ENCODE measurements at places on chromosomes 2 and 18. TPM values are rescaled to one million over a fixed set of nuclear protein-coding genes. Genes with fewer than 3 reads are reported as not detected.

PAIP2B gene
- 22.4 TPM for total RNA-seq

EVX2 gene
- total RNA-seq = not detected

CCDC141 gene
- 8.5 TPM for total RNA-seq

DPY30 gene
- total RNA-seq = 135 TPM

DNA sequence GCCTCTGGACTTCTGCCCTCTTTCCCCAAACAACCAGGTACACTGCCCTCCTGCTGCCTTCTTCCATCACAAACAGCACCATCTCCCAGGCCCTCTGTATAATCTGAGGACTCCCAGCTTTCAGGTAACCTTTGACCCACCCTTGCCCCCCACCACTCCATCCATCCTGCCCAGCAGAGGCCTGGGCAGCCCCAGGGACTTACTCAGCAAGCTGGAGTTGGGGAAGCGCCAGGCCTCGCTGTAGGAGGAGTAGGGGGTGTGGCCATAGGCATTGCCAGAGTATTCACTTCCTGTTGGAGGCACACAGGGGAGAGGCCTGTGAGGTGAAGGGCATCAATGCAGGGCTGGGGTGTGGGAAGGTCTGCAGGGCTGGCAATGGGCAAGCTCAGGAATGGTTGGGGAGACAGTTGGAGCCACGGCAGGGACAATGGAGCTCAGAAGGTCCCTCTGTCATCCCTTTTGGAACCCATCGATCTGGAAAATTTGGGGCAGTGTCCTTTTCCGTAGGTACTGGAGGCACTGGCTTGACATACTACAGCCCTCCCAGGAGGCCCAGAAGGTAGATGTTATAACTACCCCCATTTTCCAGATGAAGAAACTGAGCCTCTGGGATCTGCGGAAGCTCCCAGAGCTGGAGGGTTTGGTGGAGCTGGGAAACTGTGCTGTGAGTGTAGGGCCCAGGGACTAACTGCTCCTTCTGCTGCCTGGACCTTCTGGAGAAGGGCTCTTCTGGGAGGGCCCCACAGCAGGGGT, 46.3 kb downstream of the PSD4 start:
- H3K4me1 ChIP-seq = peaks cover 29% of the 10 kb centered on the region
- DNase-seq = no peak
- no peaks in the 10 kb centered on the region for H3K36me3 ChIP-seq
- H3K4me3 ChIP-seq = no peak overlapping the region

- DNase-seq = no peak
- no peak overlapping the region for H3K4me3 ChIP-seq
- H3K27me3 ChIP-seq = no peaks in the 10 kb centered on the region
- H3K36me3 ChIP-seq = no peaks in the 10 kb centered on the region
- H3K27ac ChIP-seq = no peak overlapping the region
- peaks cover 24% of the 10 kb centered on the region for H3K4me1 ChIP-seq
These were observed 813.2 kb downstream of the RNF144A start for GRCh38 chr2:7730449-7730848.

DNA sequence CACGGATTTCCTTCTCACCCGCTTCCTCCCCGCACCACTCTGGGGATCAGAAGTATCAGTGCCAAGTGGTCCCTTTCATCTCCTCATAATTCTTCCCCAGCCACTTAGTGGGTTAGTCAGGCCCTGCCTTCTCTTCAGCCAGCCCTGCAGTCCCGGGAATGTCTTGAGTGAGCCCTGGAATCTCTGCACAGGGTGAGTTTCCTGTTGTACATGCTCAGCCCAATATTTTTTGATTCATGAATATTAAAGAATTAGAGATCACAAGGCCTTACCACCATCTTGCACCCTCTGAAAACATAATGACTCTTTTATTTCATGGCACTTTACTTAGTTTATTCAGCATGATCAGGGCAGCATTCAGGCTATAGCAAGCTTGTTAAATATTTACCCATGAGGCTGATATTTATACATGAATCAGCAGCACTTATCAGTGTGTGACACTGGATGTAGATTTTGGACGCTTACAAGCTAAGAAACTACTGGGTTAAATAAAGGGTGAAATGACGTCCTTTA, 159.4 kb upstream of the FOSL2 start:
- H3K27ac ChIP-seq = no peak overlapping the region
- H3K4me3 ChIP-seq = no peak overlapping the region
- H3K4me1 ChIP-seq = no peaks in the 10 kb centered on the region

DNA sequence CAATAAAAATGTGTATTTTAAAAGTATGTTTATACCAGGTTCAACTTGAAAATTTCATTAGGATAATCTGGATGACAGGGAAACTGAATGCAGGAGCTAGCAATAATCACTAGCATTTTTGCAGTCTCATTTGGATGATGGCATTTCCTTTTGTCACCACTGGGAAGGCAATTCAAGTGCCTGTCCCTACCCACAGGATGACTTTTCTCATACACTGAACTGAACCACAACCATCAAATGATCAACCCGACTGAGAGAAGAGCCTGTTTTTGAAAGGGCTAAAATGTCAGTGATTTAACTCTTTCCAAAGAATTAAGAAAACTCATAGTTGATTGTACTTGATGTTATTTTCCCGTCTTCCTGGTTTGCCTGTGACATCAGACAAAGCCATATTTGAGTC, 115.0 kb downstream of the FAM124B start:
- H3K27me3 ChIP-seq = no peaks in the 10 kb centered on the region
- H3K36me3 ChIP-seq = no peaks in the 10 kb centered on the region
- no peak overlapping the region for H3K27ac ChIP-seq
- no peak overlapping the region for H3K4me3 ChIP-seq
- no peaks in the 10 kb centered on the region for H3K4me1 ChIP-seq

DNA sequence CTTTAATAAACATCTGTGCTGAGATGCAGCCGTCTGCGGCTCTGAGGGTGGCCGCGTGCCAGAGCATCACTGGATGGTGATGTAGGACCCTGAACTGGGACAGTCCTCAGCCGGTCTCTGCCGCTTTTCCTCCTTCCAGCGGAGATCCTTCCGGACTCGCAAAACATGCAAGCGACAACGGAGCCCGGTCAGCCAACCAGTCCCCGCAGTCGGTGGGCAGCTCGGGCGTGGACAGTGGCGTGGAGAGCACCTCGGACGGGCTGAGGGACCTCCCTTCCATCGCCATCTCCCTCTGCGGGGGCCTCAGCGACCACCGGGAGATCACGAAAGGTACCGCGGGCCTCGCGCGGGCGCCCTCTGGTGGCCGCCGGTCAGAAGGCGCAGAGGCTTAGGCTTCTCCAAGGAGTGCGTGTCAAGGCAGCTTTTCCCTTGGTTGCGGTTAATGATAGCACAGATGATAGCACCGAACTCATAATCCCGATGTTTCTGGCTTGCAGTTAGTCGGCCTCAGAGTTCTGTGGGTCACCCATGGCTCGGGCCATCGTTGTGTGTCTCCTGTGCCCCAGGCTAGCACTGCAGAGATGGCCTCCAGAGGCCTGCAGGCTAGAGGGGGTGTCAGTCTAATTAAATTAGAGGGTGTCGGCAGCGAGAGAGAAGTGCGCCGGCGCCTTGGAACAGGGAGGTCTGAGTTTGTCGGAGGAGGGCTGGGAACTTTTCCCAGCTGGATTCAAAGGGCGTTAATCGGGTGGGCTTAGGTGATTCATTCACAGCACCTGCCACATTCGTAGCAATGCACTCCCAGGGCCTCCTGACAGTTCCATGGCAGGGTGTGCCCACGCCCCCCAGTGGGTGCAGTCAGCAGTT, 38.5 kb downstream of the LPIN1 start:
- H3K4me3 ChIP-seq = peak overlapping the region; percentile 60
- no peak overlapping the region for H3K27ac ChIP-seq
- peaks cover 4% of the 10 kb centered on the region for H3K4me1 ChIP-seq
- no peaks in the 10 kb centered on the region for H3K27me3 ChIP-seq
- peaks cover 27% of the 10 kb centered on the region for H3K36me3 ChIP-seq

GRCh38 chr2:204744506-204744905, 199.2 kb downstream of the PARD3B start:
- H3K27me3 ChIP-seq = no peaks in the 10 kb centered on the region
- H3K4me1 ChIP-seq = no peaks in the 10 kb centered on the region
- H3K27ac ChIP-seq = no peak overlapping the region
- DNase-seq = no peak
